Suppressor macrophage treated with lipopolysaccharide for 1 hour (primary cell): ENCODE measurements at places on chromosomes 12 and 14.

GRCh38 chr12:94207467-94207848 lies 59.1 kb downstream of the PLXNC1 start:
- no peak for DNase-seq

- DNase-seq = no peak
Measured at GRCh38 chr14:97120611-97121031, 323.4 kb downstream of the VRK1 start.

DNA sequence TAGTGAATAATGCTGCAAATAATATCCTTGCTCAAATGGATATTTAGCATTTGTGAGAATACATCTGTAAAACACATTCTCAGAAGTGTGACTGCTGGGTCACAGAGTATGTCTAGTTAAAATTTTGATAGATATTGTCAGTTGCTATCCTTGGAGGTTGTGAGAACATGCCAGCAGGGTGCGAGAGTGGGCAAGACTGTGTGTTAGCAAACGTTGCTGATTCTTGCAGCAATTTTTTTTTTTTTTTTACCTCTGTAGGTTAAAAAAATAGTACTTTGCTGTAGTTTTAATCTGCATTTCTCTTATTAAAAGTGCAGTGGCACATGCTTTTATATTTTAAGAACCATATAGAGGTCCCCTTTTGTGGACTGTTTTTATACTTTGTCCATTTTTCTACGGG lies 4.5 kb upstream of the NYNRIN start:
- DNase-seq = no peak

DNA sequence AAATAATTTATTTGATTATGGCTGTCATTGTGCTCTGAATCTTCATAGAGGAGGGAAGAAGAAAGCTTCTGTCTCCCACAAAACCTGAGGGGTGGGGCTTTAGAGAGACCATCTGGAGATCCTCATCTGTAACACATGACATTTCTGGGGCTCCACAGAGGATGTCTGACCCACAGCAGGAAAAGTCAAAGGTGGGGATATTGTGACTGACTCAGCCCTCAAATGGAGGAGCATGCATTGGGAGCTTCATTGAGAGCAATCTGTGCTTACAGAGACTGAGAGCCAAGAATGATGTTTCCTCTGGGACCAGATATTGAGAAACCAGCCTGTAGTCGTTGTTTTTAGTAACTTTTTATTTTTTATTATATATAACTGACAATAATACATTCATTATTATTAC lies 158.7 kb downstream of the SYT1 start:
- DNase-seq = no peak

- DNase-seq = no peak
Measured at GRCh38 chr14:25134184-25134583, 84.2 kb upstream of the STXBP6 start.

DNA sequence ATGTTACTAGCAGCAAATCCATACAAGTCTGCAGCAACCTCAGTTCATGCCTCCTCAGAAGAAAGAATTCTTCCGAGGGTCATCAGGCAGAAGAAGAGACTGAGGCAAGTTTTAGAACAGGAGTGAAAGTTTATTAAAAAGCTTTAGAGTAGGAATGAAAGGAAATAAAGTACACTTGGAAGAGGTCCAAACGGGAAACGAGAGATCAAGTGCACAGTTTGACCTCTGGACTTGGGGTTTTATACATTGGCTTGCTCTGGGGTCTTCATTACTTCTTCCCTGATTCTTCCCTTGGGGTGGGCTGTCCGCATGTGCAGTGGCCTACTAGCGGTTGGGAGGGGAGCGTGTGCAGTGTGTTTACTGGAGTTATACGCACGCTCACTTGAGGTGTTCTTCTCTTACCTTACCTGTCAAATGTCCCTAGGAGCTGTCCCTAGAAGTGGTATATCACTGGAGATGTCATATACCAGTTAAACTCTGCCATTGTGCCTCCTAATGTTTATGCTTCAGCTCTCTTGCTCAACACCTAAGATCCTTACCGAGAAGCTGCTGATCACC lies 372.8 kb upstream of the KITLG start:
- DNase-seq = no peak

- DNase-seq = no peak
Measured at GRCh38 chr12:92058664-92059063, 87.0 kb downstream of the BTG1 start.

DNA sequence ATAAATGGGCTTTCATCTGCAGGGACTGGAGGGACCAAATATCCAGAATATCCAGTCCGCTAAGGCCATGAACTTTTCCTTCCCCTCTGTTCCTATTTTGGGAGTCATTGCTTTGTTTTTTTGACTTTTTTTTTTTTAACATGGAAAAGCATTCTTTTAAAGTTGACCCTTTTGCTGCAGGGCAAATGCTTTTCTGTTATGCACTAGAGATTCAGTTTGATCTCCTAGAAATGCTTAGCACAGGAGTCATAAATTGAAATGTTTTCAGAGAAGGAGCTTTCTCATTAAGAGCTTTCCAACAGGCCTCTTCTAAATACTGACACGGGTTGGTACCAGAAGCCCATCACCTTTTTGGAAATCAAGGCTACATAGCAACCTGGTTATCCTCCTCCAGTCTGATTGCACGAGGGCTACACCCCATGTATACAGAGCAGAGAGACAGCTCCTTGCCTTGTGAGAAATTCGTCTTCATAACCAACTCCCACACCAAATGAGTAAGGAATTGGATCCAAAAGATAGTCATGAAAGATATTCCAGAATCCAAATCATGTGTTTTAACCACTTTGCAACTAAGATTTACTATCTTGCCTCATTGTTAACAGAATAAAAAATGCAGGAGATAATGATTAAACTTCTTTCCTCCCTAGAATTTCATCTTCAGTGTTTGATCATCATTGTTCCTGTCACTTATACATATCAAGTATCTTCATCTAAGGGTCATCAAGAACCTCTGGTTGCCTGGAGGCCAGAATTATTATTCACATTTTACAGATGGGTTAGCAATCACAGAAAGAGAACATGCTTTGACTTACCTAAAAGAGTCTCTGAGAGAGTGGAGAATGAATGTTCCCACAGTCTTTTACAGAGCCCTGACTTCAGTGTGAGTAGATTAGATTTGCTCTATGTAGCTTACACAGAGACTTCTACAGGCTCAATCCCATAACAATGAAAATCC lies 389.4 kb downstream of the ZFP36L1 start:
- no peak for DNase-seq

DNA sequence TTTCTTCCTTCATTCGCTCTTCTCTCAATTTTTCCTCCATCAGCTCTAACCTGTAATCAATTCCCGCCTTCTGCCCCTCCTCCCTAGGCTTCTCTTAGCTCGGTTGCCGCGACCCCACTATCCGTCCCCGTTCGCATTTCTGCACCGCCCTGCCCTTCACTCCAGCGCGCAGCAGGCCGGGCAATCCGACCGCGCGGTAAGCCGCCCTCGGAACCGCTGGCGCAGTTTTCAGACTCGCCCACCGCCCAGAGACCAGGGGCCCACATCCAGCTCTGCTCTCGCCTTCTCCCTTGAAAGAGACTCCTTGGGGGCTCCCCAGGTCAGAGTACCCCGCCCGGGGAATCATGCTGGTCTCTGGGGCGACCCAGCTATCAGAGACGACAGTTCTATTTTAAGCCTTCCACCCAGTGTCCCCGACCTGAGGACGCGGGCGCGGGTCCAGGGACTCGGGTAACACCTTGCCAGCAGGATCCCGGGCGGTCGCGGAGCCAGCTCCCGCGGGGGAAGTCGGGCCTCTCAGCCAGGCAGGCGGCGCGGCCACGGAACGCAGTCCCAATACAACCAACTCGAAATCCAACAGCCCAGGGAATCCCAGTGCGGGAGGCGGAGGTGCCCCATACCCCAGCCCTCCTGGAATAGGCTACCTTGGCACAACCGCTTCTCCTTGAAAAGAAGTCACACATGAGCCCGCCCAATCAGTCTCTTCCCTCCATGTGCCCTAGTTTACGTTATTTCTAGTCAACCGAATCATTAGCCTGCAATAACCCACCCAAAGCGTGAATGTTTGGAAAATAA lies 5.7 kb upstream of the SLC38A4 start:
- no peak for DNase-seq

DNA sequence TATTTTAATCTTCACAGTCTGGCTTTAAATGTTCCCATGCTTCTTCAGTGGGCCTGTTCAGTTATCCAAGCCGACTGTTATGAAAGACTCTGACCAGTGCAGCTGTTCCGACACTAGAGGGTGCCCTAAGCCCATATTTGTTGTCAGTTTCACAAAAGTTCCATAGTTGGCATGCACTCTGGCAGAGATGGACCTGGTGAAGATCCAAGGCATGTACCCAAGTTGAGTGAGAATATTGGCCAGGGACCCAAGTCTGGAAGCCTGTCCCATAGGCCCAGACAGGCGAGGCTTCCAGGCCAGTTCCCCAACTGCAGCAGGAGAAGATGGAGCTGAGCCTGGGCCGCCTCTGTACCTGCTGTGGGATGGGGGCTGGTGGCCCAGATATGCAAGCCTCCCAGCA lies 27.4 kb upstream of the GUCY2C start:
- peak; percentile 73 for DNase-seq

DNA sequence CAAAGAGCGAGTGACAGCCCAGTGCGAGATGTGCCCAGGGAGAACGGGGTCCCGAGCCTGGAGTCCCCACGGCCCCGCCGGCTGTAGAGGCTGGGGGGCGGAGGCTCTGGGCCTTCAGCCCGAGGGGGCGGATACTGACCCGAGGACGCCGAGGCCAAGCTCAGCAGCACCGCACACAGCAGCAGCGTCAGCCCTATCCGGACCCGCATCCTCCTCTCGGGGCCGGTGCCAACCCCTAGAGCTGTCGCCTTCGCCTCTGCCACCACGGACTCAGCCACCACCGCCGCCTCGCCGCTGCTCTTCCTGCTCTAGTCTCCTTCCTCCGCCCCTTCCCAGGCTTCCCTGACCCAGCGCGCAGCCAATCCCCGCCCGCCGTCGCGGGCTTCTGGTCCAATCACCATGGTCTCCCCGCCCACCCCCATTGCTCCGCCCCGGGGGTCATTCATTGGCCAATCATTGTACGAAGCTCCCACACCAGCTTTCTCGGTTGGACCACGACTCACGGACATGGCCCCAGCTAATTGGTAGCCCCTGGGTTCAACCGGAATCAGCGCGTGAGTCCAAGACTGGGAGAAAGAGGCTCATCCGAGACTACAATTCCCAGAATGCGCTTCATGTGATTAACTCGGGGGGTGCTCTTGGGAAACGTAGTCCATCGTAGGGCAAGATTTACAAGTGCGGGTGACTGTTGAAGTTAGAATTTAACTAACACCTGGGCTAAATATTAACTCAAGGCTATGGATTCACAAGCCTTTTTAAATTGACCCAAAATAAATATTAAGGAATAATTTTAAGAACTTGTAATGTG lies at the start of gene SEL1L:
TSS of gene SEL1L (minus strand) at position 318 of the 808 bp plus-strand sequence. CDS start at position 209, 109 bp downstream.
- peak; percentile 99 for DNase-seq

DNA sequence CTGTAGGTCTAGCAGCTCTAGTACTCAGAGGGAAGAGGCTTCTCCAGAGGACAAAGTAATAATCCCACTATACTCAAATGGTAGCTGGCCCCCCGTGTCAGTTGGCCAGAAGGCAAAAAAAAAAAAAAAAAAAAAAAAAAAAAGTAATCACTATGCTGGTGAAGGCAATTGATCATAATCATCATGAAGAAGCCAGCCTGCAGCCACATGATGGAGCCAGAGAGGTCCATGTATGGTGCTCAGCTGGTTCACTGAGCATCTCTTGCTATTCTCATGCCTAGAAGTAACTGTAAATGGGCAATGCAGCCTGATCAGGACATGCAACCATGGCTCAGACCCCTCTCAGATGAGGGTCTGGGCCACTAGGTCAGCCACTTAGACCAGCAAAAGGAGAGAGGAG lies 378.8 kb downstream of the MED13L start:
- no peak for DNase-seq

GRCh38 chr14:53022593-53022992 lies 71.7 kb upstream of the FERMT2 start:
- no peak for DNase-seq

- DNase-seq = no peak
Measured at GRCh38 chr14:20626274-20626673, 15.2 kb downstream of the OR6S1 start.

DNA sequence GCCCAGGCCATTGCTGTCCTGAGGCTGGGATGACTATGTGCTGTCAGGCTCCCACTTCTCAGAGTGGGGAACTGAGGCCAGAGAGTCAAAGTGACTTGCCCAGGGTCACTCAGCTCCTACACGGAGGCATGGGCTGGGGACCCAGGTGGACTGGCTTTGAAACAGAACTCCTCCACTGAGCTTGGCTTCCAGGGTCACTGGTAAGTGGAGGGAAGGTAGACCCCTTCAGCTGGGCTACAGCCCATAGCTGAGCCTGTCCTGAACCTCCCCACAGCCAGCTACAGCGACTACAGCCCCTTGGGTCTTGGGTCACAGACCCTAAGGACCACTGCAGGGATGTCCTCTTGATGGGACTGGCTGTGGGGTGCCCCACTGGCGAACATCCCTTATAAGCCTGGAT lies 40.3 kb upstream of the TRAF3 start:
- no peak for DNase-seq

DNA sequence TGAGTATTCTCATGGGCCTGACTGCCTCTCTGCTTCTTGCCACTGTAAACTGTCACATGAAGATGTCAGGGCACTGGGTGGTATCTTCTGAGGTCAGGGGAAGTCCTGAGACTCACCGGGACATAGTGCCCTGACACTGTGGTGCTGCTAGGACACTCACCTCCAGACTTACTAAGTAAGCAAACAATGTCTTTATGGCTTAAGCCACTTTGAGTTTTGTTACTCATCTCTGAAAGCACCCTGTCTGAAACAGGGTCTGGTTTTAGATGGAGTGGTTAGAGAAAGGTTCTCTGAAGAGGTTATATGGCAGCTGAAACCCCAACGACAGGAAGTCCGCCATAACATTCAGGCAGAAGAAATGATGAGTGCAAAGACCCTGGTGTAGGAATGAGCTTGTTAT lies 22.7 kb downstream of the GPR19 start:
- DNase-seq = peak; percentile 2

DNA sequence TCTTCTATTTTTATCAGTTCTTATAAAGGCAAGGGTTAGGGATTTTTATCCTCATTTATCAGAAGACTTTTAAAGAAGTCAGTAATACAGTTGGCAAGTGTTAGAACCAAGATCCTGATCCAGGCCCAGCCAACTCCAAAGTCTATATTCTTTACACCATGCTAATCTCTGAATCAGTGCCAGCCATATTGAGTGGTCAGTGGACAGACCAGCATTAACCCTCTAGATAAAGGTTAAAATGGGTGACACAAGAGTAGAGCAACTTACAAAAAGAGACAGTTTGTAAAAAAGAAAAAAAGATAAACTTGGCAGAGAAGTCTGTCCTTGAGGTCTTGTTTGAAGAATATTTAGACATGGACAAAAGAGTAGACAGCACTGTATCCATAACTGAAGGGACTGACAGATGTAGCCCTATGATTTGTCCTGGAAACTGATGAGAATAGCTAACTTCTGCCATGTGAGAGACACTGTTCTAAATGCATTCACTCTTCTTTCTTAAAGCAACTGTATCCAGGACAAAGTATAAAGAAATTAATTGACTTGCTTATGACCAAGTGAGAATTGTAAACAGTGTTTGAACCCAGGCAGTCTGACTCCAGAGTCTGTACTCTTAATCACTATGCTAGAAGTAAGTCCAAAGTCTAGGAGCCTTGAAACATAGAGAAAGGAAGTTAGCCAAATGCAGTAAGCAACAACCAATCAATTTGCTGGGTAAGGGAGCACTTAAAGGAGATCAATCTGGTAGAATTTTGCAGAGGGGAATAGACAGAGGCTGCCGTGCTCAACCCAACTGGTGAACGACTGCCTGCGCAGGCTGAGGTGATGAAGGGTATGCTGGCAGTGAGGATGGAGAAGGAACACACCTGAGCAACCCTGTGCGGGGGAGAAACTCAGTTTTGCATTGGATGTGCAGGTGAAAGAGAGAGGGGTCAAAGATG lies 103.7 kb downstream of the TTC6 start:
- DNase-seq = no peak
